ENCODE measurements at places on chromosomes 5 and 9.

DNA sequence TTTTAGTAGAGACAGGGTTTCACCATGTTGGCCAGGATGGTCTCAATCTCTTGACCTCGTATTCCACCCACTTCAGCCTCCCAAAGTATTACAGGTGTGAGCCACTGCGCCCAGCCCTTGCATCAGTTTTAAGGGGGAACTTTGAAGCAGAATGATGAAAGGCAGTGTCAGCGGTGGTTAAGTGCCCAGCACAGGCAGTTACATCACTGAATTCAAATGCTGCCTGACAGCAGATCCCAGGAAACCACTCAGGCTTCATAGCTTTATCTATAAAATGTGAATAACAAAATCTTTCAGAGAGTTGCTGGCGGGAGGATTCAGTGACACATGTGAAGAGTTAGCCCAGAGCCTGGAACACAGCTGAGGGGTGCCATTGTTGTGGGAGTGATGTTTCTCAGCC is 26.5 kb downstream of the FGF1 start:
- DNase-seq: no peak

- DNase-seq: no peak
Measured at GRCh38 chr9:113341712-113342410, 1.8 kb upstream of the WDR31 start.

GRCh38 chr9:72589667-72590521 is 68.5 kb downstream of the TMC1 start:
- DNase-seq: no peak

DNA sequence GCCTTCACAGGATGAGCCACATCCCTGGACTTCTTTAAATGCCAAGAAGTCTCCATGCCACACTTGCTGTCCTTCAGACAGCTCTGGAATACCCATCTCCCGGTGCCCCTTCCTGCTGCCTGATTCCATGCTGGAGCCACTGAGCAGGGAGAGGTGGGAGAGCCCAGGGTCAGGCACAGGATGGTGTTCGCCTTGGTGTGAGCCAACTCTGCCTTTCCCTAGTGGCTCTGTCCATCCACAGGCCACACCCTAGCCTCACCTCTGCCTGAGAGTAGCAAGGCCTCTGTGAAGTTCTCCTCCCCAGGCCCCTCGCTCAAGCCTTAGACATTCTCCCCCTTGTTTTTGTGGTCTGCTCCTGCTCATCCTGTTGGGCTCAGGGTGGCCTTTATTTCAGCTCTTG is 54.2 kb upstream of the ANGPTL2 start:
- DNase-seq: no peak

DNA sequence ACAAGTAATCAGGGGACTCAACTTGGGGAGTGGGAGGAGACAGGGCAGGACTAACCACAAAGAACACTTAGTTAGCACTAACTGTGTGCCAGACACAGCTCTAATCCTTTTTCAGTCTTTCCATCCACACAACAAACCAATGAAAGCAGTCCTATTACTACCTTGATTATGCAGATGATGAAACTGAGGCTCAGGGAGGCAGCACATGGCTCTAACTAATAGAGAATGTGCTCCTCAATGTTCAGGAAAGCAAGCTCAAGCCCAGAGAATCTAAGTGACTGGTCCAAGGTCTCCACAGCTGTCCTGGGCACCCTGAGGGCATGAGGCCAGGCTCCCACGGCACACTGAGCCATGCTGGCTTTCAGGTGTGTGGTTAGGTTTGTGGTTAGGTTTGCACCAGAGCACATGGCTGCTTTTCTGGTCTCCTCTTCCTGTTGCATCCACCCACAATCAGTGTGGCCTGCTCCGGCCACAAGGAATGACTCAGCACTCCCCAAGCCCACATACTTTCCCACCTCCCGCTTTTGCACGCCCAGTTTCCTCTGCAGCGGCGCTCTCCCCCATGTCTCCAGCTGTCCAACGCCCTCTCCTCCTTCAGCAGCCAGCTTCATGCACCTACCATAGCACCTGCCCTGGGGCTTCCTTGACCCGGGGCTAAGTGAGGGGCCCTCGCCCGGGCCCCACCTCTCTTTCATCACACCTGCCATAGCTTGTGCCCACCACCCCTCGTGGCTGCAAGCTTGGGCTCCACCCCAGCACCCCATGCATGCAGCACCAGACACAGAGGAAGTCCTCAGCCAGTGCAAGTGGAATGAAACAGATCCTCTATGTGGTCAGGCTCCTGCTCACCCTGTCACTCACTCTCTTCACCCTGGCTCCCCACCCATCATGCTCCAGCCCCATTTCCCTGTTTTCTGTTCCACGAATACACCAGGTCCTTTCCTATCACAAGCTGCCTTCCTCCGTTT is 133.1 kb downstream of the GABBR2 start:
- DNase-seq: no peak

GRCh38 chr9:6619909-6620308 is 25.6 kb downstream of the GLDC start:
- no peak for DNase-seq

GRCh38 chr5:64914396-64914795 is 145.7 kb downstream of the CWC27 start:
- no peak for DNase-seq

DNA sequence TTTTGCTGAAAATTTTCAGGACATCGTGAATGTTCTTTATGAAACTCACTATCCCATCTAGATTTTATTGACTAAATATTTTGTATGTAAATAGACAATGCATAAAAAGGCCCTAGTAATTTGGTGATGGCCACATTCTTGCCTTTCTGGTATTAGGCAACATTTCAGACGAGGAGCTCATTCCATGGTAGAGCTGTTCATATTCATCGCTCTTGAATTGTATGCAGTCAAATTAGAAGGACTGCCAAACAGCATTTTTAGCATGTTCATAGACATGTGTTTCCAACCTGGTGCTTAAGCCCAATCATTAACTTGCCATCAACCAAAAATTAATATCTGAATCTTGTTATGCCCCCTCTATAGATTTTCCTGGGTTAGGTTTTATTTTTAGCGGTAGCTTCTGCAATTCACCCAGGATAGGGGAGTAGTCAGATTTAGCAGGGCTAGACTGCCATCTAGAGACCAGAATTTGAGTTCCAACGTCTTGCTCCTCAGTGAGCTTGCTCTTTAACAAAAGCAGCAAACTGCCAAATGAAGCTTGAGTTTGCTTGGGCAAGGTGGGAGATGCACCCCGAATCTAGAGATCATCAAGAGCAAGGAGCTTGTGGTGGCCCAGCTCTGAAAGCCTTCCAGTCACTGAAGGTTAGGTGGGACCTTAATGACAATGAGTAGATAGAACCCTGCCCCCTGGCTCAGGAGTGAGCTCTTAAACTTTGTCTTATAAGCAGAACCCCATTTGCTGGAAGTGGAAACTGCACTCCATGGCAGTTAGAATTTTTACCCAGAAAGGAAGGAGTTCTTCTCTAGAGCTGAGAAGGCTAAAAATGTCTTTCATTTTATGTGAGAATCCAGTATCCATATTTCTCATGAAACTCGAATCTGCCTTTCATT is 456.2 kb downstream of the RASEF start:
- no peak for DNase-seq

- no peak for DNase-seq
Measured at GRCh38 chr9:135416664-135417290, 62.8 kb upstream of the PPP1R26 start.

- no peak for DNase-seq
Measured at GRCh38 chr5:177427211-177427822, 841 bp downstream of the GRK6 start.

- DNase-seq: no peak
Measured at GRCh38 chr5:63233361-63233760, 654.7 kb downstream of the LRRC70 start.

DNA sequence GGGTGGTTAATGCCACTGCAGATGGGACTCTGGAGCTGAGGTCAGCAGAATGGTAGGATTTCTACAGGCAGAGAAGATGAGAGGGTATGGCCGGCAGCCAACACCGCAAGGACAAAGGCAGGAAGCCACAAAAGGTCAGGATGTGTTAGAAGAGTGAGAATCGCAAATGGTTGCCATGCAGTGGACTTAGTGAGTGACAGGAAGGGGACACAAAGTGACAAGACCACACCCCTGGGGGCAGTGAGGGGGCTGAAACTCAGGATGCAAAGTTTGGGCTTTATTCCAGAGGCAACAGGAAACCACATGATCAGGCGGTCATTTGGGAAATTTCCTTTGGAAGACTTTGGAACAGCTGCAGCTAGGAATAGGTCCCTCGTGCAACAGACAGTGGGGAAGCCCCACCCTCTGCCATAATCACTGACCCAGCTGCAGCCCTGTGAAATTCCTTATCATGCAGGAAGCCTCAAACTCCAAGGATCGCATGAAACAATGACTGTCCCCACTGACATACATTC is 14.2 kb upstream of the CCDC180 start:
- DNase-seq: peak; percentile 67

DNA sequence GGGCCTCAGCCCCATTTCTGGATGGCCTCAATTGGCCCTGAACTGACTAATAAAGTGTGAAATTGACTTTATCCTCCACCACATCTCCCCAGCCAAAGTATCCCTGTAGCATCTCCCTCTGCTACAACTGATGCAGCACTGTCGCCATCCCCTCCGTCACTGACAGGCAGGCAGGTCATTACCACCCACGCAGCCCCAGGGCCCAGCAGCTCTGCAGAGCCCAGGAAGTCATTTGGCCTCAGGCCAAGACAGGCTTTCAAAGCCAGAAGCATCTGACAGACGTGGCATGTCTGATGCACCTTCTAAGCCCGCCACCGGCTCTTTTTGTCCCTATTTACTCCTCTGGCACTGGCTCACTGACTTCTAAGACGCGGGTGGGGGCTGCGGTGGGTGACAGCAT is 65.3 kb downstream of the ARHGEF37 start:
- peak; percentile 59 for DNase-seq

- no peak for DNase-seq
Measured at GRCh38 chr5:160324886-160325285, 12.5 kb upstream of the CCNJL start.

- no peak for DNase-seq
Measured at GRCh38 chr9:134222018-134222573, 57.7 kb upstream of the RNU6ATAC start.

- peak; percentile 93 for DNase-seq
Measured at GRCh38 chr5:80141147-80141671, 106.1 kb downstream of the THBS4 start.

- DNase-seq: no peak
Measured at GRCh38 chr5:9249231-9249630, 296.6 kb downstream of the SEMA5A start.

- no peak for DNase-seq
Measured at GRCh38 chr9:131709771-131710431, 30.0 kb downstream of the RAPGEF1 start.

DNA sequence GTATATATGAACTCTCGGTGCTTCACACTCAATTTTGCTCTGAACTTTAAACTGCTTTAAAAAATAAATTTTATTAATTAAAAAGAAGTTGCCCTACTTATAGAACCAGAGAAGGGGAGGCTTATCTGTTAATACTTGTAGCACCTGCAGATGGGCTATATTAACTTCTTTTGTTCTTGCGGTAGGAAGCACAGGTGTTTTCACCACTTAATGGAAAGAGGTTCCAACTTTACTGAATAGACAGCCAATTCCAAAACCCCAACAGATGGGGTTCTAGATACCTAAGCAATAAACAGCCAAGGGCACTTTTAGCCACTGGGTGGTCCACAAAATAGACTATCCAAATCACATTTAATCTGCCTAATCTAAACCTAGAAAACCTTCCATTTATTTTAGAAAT is 65.4 kb downstream of the SSBP2 start:
- no peak for DNase-seq

GRCh38 chr5:134769206-134769605 is 10.6 kb downstream of the DDX46 start:
- DNase-seq: no peak

DNA sequence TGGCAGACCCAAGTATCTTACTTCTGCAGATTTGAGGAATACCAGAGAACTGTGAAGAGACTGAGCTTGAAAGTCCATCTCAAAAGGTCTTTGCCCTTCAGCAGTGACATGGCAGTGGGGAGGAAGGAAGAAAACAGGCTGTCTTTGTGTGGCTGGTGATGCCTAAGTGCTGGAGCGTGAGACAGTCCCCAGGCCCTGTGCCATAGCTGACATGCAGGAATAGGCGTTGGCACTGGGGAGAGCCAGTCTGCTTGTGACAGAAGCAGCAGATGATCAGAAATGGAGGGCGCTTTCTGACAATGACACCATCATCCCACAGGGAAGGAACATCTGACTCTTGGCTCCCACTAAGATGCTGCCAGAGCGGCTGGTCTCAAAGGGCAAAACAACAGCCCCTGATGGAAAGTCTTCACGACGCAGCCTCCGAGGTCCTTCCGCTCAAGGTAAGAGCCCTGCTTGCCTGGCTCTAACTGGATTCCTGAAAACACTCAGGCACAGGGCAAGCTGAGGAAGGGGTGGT is 15.5 kb upstream of the GLRX start:
- DNase-seq: no peak

DNA sequence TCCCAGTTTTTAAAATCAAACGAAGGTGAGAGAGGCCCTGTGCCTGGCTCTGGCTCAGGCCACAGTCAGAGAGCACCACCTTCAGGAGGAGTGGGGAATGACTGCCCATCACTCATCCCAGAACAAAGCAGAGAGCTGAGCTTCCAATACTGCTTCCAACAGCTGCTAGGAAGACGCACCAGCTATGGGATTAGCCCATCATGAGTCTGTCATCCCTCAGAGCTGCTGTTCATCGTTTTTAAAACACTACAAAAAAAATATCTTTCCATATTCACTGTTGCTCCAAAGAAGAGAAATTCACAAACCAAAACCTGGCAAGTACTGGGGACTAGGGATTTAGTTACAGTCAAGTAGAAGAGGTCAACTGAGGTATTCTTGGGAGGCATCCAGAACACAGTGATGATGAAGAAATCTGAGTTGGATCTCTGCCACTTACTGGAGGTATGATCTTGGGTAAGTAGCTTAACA is 102.4 kb downstream of the CDK5RAP2 start:
- peak; percentile 36 for DNase-seq

GRCh38 chr5:14864181-14864812 is 7.3 kb downstream of the ANKH start:
- DNase-seq: no peak

DNA sequence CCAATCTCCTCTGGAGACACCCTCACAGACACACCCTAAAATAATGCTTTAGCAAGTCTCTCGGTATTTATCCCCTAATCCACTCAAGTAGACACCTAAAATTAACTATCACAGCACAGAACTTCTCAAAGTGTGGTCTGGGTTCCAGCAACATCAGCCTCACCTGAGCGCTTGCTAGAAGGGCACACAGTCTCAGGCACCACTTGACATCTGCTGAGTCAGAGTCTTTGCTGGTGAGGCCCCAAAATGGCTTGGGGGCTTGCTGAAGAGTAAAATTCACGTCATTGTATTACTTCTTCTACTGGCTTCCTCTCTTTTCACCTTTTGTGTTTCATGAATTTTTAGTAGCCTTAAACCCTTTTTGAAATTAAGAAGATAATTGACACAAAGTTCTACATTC is 9.0 kb downstream of the FOXB2 start:
- no peak for DNase-seq

DNA sequence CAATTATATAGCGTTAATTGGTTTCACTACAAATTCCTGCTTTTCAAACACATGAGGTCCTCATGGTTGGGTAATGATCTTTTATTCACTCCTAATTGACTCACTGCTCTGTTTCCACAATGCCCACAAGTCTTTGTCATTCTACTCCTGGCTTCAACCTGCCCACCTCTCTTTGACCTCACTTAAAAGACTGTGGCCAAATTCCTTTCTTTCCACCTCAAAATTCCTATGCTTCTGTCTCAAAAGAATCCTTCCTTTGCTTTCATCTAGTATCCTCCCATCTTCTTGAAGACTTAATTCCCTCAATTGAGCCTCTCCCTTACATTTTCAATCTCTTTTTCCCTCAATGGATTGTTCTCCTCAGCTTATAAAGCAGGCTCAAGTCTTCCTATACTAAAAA is 4.9 kb downstream of the APBA1 start:
- DNase-seq: no peak
